ENCODE measurements at places on chromosomes 5 and 9.

GRCh38 chr5:1749346-1750124 lies 50.1 kb downstream of the MRPL36 start:
- DNase-seq: no peak

GRCh38 chr5:156914371-156914737 lies 48.7 kb downstream of the TIMD4 start:
- DNase-seq: no peak

GRCh38 chr5:114185274-114185673 lies 176.6 kb upstream of the KCNN2 start:
- peak; percentile 24 for DNase-seq

DNA sequence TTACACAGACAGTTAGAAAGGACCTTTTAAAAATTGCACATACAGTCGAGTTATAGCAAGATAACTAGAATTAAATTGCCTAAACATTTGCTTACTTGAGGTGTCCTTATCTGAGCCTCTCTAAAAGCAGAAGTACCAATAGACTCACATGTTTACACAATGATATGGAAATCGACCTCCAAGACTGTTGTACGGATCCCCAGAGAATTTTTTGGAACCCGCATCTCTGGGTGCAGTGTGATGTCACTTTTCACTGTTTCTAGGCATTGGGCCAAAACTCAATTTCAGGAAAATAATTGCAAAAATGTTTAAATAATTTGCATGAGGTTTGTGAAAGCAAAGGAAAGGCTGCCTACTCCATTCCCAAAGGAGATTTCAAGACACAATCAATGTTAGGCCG lies 63.1 kb upstream of the ATG10 start:
- no peak for DNase-seq

All from AG20443 (cell line).